ENCODE measurements at places on chromosomes 6 and 20.

DNA sequence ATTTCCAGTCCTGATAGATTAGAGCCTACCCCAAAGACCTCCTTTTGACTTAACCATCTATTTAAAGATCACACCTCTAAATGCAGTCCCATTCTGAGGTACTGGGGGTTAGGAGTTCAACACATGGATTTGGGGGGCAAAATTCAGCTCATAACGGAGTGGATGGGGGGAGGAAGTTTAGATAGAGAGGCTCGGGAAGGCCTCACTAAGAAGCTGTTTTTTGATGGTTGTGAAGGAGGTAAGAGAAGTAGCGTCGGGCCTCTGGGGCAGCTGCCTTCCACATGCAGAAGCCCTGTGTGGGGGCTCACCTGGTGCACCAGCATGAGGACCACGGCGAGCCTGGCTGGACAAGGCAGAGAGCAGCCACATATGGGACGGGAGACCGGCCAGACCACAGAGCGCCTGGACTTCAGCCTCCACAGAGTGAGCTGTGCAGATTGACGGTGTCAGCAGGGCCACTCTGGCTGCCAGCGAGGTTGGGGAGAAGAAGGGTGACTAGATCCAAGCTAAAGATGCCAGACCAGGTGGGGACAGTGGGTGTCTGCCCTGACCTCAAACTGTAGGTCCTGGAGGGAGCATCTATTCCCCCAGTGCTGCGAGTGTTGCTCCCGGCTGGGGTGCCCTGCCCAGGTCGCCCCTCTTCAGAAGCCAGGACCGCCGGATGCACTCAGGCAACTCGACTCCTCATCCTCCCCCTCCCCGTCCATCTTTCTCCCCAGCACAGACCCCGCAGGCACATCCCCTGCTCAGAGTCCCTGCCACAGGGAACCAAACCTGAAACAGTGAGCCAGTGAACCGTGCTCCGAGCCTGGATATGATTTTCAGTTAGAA, 5.1 kb upstream of the SYNJ2 start:
- H3K4me3 ChIP-seq = no peak overlapping the region
- DNase-seq = no peak
- peaks cover 35% of the 10 kb centered on the region for H3K27me3 ChIP-seq
- H3K4me1 ChIP-seq = peaks cover 20% of the 10 kb centered on the region
- no peaks in the 10 kb centered on the region for H3K36me3 ChIP-seq
- no peak overlapping the region for H3K27ac ChIP-seq

GRCh38 chr6:144644776-144645175, 359.6 kb downstream of the UTRN start:
- H3K36me3 ChIP-seq = peaks cover under 1% of the 10 kb centered on the region
- H3K27ac ChIP-seq = peak overlapping the region; percentile 50
- DNase-seq = no peak
- H3K4me3 ChIP-seq = no peak overlapping the region
- H3K4me1 ChIP-seq = peaks cover 80% of the 10 kb centered on the region
- no peaks in the 10 kb centered on the region for H3K27me3 ChIP-seq

GRCh38 chr20:37764333-37764935, 70.6 kb downstream of the CTNNBL1 start:
- no peak for DNase-seq
- H3K27ac ChIP-seq = no peak overlapping the region
- H3K27me3 ChIP-seq = no peaks in the 10 kb centered on the region
- H3K4me1 ChIP-seq = no peaks in the 10 kb centered on the region
- H3K4me3 ChIP-seq = no peak overlapping the region

DNA sequence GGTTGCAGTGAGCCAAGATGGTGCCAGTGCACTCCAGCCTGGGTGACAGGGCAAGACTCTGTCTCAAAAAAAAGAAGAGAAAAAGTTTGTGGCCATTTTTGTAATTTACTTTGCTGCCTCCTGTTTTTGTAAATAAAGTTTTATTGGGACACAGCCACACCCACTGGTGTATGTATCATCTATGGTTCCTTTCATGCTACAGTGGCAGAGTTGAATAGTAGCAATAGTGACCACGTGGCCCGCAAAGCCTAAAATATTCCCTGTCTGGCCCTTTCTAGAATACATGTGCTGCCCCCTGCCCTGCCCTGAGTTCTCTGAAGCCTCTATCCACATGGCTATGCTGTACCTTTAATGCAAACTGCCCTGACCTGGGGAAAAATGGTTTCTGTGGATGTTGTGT, 75.3 kb upstream of the ZNF133 start:
- H3K4me3 ChIP-seq = no peak overlapping the region
- H3K27me3 ChIP-seq = no peaks in the 10 kb centered on the region
- H3K27ac ChIP-seq = no peak overlapping the region
- peaks cover 5% of the 10 kb centered on the region for H3K4me1 ChIP-seq
- no peaks in the 10 kb centered on the region for H3K36me3 ChIP-seq
